Keratinocyte (primary cell): ENCODE measurements at places on chromosomes 4 and X. TPM values are rescaled to one million over a fixed set of nuclear protein-coding genes. Genes with fewer than 3 reads are reported as not detected.

Gene ARHGAP4
- polyA plus RNA-seq, result 0.35 to 0.66 TPM (median 0.55 TPM) in 3 replicates

Gene TNMD
- not detected in 3 replicates for polyA plus RNA-seq

Gene FAM184B
- polyA plus RNA-seq, result 0.01 TPM in 3 replicates

GRCh38 chrX:319579-320125, 1.1 kb upstream of the GTPBP6 start:
- H3K27ac ChIP-seq, result peak overlapping the region; percentile 81
- H3K27me3 ChIP-seq, result no peaks in the 10 kb centered on the region
- no peak for DNase-seq
- peak overlapping the region; percentile 88 for H3K4me3 ChIP-seq
- H3K4me1 ChIP-seq, result peaks cover 8% of the 10 kb centered on the region
- H3K36me3 ChIP-seq, result peaks cover 3% of the 10 kb centered on the region

DNA sequence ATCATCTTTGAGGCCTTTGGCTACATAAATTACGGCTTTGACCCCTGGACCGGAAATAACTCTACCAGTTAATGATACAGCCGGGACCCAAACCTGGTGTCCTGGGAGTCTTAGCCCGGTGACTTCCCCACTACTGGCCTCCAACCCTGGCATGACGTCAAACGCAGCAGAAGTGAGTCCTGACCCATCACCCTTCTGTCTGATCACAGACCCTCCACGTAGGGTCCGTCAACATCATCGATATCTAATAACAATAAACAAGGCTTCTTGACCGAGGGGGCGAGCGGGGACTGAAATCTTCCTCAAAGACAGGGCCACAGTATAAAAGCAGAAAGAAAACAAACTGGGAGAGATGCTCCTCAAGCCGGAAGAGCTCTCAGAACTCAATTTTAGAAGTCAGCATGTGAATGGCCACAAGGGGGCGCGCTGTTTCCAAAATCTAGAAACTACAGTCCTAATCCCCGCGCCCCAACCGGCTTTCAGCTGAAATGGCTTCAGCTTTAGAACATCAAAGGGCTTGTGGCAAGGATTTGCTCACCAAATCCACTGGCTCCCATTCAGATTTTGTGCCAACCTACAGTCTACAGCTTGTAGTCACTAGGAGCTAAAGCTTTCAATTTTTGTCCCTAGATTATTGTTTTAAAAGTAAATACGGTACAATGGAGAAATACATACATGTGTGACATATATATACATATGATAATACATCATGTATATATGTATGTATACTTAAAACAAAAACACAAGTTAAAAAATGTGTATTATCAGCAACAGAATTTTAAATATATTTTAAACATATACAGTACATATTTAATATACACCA, 46.4 kb upstream of the ENPP6 start:
- no peak overlapping the region for H3K27ac ChIP-seq
- H3K4me1 ChIP-seq, result peaks cover 9% of the 10 kb centered on the region
- DNase-seq, result peak; percentile 64
- H3K27me3 ChIP-seq, result no peaks in the 10 kb centered on the region

- H3K27ac ChIP-seq, result no peak overlapping the region
- H3K4me1 ChIP-seq, result no peaks in the 10 kb centered on the region
- H3K36me3 ChIP-seq, result no peaks in the 10 kb centered on the region
- DNase-seq, result no peak
These were observed 480.1 kb upstream of the FTHL17 start for GRCh38 chrX:31551913-31552312.

DNA sequence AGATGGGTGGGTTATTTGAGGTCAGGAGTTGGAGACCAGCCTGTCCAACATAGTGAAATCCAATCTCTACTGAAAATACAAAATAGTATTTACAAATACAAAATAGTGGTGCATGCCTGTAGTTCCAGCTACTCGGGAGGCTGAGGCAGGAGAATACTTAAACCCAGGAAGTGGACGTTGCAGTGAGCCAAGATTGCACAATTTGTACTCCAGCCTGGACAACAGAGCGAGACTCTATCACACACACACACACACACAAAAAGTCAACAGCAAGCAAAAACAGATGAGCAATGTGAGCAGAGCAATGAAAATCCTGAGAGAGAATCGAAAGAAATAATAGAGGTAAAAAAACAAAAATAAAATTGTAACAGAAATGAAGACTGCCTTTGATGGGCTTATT, 168.8 kb downstream of the PCDH18 start:
- H3K27me3 ChIP-seq, result no peaks in the 10 kb centered on the region
- no peak for DNase-seq
- no peaks in the 10 kb centered on the region for H3K36me3 ChIP-seq
- peaks cover 29% of the 10 kb centered on the region for H3K4me1 ChIP-seq
- no peak overlapping the region for H3K27ac ChIP-seq
- H3K4me3 ChIP-seq, result no peak overlapping the region

GRCh38 chr4:88090898-88091297, 67.5 kb downstream of the ABCG2 start:
- DNase-seq, result no peak
- no peaks in the 10 kb centered on the region for H3K36me3 ChIP-seq
- no peaks in the 10 kb centered on the region for H3K4me1 ChIP-seq
- no peaks in the 10 kb centered on the region for H3K27me3 ChIP-seq
- no peak overlapping the region for H3K27ac ChIP-seq

GRCh38 chr4:13174001-13174400, 310.1 kb downstream of the RAB28 start:
- H3K4me3 ChIP-seq, result no peak overlapping the region
- DNase-seq, result no peak
- H3K27me3 ChIP-seq, result no peaks in the 10 kb centered on the region
- H3K27ac ChIP-seq, result no peak overlapping the region
- no peaks in the 10 kb centered on the region for H3K36me3 ChIP-seq

DNA sequence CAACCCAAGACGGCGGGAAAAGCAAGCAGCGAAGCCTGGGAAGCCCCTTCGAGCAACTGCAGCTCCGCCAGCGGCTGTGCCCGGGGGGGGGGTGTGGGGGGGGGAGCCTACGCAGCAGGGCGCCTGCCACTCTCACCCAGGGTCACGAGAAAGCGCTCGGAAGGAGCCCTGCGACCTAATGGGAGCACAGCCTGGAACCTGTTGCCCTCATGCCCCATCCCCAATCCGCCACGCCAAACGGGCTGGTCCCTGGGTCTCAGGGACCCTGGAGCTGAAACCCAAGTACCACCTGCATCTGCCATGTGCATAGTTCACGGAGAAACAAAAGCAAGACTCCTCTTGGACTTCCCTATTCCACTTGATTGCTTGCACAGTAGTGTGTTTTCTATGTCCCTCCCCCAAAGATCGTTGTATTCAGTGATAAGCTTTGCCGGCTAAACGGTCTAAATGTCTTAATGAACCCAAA, 359 bp upstream of the GAB3 start:
- no peaks in the 10 kb centered on the region for H3K36me3 ChIP-seq
- H3K4me1 ChIP-seq, result peaks cover 3% of the 10 kb centered on the region
- no peak for DNase-seq
- H3K27me3 ChIP-seq, result peaks cover 21% of the 10 kb centered on the region
- no peak overlapping the region for H3K27ac ChIP-seq
- no peak overlapping the region for H3K4me3 ChIP-seq

- H3K36me3 ChIP-seq, result no peaks in the 10 kb centered on the region
- no peaks in the 10 kb centered on the region for H3K27me3 ChIP-seq
- H3K27ac ChIP-seq, result peak overlapping the region; percentile 81
- peak overlapping the region; percentile 76 for H3K4me3 ChIP-seq
These were observed 597 bp upstream of the NUDT6 start for GRCh38 chr4:122922877-122923511.
